Lower lobe of right lung (tissue), 2 donors: ENCODE measurements at places on chromosomes 11 and 22. TPM values are rescaled to one million over a fixed set of nuclear protein-coding genes. Genes with fewer than 3 reads are reported as not detected.

GRCh38 chr11:43532041-43532440 is 148.5 kb upstream of the HSD17B12 start:
- H3K4me1 ChIP-seq: no peaks in the 10 kb centered on the region
- no peaks in the 10 kb centered on the region for H3K36me3 ChIP-seq

DNA sequence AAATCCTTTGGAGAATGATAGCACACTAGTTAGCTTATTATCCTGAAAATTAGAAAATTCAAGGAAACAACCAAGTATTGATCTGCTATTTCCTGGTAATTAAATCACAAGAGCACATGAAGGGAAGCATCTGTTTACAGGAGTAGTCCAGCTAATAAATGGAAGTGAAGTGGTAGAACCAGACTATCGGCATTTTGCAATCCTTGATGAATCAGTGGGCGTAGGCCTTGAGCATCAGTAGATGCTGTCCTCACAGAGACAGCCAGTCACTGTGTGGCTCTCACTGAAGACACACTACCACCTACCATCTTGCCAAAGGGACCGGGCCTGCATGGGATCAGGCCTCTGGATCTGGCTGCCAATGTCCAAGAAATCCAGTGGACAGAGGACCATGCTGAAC is 69.8 kb downstream of the FBLN1 start:
- H3K27ac ChIP-seq: no peak overlapping the region
- no peak for DNase-seq
- peaks cover 6% of the 10 kb centered on the region for H3K27me3 ChIP-seq
- H3K4me3 ChIP-seq: no peak overlapping the region
- H3K36me3 ChIP-seq: peaks cover 6% of the 10 kb centered on the region

- no peak for DNase-seq
- no peak overlapping the region for H3K4me3 ChIP-seq
- H3K36me3 ChIP-seq: no peaks in the 10 kb centered on the region
- H3K27me3 ChIP-seq: no peaks in the 10 kb centered on the region
- no peaks in the 10 kb centered on the region for H3K4me1 ChIP-seq
Measured at GRCh38 chr11:94017446-94017845, 3.7 kb upstream of the HEPHL1 start.

DNA sequence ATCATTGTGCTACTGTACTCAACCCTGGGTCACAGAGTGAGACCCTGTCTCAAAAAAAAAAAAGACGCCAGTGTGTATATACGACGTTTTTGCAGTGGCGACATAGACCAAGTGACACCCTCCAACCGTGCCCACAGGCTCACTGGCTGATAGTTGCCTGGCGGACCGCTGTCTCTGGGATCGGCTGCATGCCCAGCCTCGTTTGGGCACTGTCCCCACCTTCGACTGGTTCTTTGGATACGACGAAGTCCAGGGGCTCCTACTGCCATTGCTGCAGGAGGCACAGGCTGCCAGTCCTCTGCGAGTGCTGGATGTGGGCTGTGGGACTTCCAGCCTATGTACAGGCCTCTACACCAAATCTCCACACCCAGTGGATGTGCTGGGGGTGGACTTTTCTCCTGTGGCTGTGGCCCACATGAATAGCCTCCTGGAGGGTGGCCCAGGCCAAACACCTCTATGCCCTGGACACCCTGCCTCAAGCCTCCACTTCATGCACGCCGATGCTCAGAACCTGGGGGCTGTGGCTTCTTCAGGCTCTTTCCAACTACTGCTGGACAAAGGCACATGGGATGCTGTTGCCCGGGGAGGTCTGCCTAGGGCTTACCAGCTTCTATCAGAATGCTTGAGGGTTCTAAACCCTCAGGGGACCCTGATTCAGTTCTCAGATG is 1.3 kb downstream of the CSKMT start:
- H3K27me3 ChIP-seq: no peaks in the 10 kb centered on the region
- peak overlapping the region; percentile 91 for H3K27ac ChIP-seq
- peaks cover 52% of the 10 kb centered on the region for H3K4me1 ChIP-seq
- H3K4me3 ChIP-seq: peak overlapping the region; percentile 92
- no peak for DNase-seq
- peaks cover 28% of the 10 kb centered on the region for H3K36me3 ChIP-seq

Gene SERHL2
- 1.6 TPM for total RNA-seq

GRCh38 chr11:69911310-69912160 is 92.3 kb upstream of the FGF3 start:
- peak; percentile 37 for DNase-seq
- H3K4me1 ChIP-seq: peaks cover 14% of the 10 kb centered on the region
- no peaks in the 10 kb centered on the region for H3K36me3 ChIP-seq
- H3K27ac ChIP-seq: no peak overlapping the region
- no peak overlapping the region for H3K4me3 ChIP-seq
- H3K27me3 ChIP-seq: peaks cover 33% of the 10 kb centered on the region

Gene NNMT
- 162 TPM for total RNA-seq

DNA sequence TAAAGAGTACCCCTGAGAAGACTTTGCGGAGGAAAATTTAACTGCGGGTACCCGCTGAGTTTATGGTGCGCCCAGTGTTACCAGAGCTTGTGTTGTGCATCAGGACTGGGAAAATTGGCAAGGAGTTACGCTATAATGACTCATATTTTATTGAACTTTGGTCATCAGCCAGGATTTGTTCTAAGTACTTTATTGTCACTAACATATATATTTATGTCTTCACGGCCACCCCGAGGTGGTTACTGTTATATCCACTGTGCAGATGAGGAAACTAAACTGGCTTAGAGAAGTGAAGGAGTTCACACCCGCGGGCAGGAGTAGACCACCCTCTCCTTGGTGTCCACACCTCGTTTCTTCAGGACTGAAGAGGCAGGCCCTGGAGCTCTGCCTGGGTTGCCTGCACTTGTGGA is 667 bp downstream of the ACCS start:
- H3K27ac ChIP-seq: peak overlapping the region; percentile 92
- DNase-seq: no peak
- peaks cover 14% of the 10 kb centered on the region for H3K4me1 ChIP-seq
- H3K27me3 ChIP-seq: no peaks in the 10 kb centered on the region
- H3K36me3 ChIP-seq: peaks cover 8% of the 10 kb centered on the region
- peak overlapping the region; percentile 74 for H3K4me3 ChIP-seq

GRCh38 chr22:43479301-43479950 is 67.6 kb downstream of the MPPED1 start:
- no peak for DNase-seq
- no peaks in the 10 kb centered on the region for H3K36me3 ChIP-seq
- peaks cover 4% of the 10 kb centered on the region for H3K27me3 ChIP-seq
- H3K27ac ChIP-seq: no peak overlapping the region
- H3K4me3 ChIP-seq: no peak overlapping the region

DNA sequence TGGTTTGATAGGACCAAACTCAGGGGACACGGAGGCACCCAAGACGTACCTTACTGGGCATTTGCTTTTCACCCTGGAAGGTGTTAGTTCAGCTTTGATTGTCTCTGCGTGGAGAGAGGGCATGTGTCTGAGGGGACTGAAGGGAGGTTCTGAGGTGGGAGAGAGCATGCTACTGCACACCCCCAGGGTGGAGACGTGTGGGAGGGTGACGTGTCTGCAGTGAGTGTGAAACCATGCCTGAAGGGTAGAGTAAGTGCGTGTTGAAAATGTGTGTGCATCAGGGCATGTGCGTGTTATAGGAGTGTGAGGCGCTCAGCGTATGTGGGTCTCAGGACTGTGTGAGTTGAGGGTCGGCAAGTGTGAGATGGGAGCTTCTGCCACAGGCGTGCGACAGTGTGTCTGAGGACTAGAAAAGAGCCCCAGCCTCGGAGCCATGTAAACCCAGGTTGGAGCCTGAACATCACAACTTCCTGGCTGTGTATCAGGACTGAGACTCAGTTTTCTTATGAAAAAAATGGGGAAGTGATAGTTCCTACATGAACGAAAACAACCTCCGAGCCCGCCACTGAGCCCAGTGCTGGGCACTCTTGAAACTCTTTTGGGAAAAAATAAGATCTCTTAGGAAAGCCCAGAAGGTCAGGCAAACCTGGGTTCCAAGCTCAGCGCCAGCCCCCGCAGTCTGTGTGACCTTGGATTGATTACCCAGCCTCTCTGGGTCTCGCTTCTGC is 11.8 kb upstream of the KCNJ11 start:
- H3K36me3 ChIP-seq: no peaks in the 10 kb centered on the region
- no peak for DNase-seq
- H3K4me1 ChIP-seq: peaks cover 5% of the 10 kb centered on the region
- H3K27me3 ChIP-seq: no peaks in the 10 kb centered on the region
- H3K4me3 ChIP-seq: no peak overlapping the region

- no peaks in the 10 kb centered on the region for H3K36me3 ChIP-seq
- H3K4me1 ChIP-seq: no peaks in the 10 kb centered on the region
- H3K27me3 ChIP-seq: no peaks in the 10 kb centered on the region
Measured at GRCh38 chr11:72513411-72513810, 79.1 kb upstream of the CLPB start.

DNA sequence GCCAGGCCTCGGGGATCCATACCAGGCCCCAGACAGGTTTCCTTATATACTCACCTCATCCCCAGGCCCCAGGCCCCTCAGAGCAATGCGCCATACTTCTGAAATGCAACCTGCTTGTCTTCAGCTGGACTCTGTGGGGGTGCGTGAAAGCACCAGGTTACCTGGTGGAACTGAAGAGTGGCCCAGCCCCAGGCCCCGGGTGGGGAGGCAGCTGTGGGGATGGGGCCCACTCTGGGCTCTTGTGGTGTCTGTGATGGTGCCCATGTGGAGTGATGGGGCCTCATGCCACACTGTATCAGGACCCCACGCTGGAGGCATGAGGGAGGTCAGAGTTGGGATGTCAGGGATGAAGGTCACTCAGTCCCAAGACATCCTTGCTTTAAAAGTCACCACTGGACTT is 999.0 kb downstream of the BRD1 start:
- no peak for DNase-seq
- no peak overlapping the region for H3K27ac ChIP-seq
- no peaks in the 10 kb centered on the region for H3K36me3 ChIP-seq
- H3K27me3 ChIP-seq: peaks cover 36% of the 10 kb centered on the region
- no peaks in the 10 kb centered on the region for H3K4me1 ChIP-seq

DNA sequence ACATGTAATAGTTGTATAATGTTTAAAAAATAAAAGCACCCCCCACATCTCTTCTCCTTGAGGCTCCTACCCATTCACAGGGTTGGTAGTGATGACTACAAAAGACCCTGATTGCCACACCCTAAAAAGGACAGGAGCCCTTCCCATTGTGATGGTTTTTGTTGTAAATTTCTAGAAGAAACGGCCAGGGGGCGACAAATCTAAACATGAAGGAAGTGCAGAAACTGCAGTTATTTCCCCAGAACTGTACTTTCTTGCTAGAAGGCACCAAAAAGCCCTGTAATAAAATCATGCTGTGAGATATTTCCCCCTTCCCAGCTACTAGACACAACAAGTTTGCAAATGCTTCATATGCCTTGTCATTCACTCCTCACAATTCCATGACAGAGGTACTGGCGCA is 10.8 kb downstream of the PRR5L start:
- H3K36me3 ChIP-seq: no peaks in the 10 kb centered on the region
- no peak overlapping the region for H3K27ac ChIP-seq
- no peak for DNase-seq
- H3K4me1 ChIP-seq: peaks cover 15% of the 10 kb centered on the region

Gene GGTLC2
- 2.7 TPM for total RNA-seq

GRCh38 chr11:47464483-47464882 is 15.5 kb upstream of the RAPSN start:
- H3K4me1 ChIP-seq: peaks cover 21% of the 10 kb centered on the region
- no peak overlapping the region for H3K4me3 ChIP-seq
- peaks cover 54% of the 10 kb centered on the region for H3K36me3 ChIP-seq

Gene FAT3
- 7.9 TPM for total RNA-seq

Gene RPL3
- total RNA-seq: 1,467 TPM

DNA sequence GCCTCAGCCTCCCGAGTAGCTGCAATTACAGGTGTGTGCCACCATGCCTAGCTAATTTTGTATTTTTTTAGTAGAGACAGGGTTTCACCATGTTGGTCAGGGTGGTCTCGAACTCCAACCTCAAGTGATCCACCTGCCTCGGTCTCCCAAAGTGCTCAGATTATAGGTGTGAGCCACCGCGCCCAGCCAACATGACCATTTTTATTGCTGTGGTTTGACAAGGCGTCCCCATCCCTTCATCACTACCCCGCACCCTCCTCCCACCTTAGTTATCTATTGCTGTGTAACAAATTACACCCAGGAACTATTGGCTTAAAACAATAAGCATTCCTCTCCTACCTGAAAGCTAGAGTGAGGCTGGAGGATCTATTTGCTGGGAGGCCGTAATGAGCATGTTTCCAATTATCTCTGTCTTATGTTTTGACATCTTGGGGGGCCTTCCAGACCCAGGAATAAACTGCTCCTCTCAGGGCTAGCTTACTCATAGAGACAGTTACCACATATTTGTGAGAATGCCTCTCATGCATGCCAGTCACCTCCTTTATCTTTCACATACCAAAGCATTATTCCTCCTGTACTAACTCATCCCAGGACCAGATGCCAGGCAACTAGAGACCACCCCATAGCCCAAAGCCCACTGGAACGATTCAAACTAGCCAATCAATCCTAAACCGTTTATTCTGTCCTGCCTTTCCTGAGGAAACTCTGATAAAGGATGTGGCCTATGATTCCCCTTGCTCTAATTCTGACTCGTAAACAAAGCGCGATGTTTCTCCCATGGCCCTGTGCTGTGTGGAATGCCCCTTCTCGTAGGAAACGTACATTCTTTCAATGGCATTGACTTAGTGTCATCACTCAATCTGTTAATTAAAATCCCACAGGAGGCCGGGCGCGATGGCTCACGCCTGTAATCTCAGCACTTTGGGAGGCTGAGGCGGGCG is 19.4 kb downstream of the SNU13 start:
- no peak for DNase-seq
- no peak overlapping the region for H3K4me3 ChIP-seq
- H3K4me1 ChIP-seq: peaks cover 17% of the 10 kb centered on the region
- no peaks in the 10 kb centered on the region for H3K27me3 ChIP-seq
- peak overlapping the region; percentile 64 for H3K27ac ChIP-seq

Gene NPAS4
- not detected for total RNA-seq

GRCh38 chr11:96538104-96538503 is 148.3 kb downstream of the JRKL start:
- no peak for DNase-seq
- no peaks in the 10 kb centered on the region for H3K4me1 ChIP-seq
- no peak overlapping the region for H3K4me3 ChIP-seq
- H3K27ac ChIP-seq: no peak overlapping the region

DNA sequence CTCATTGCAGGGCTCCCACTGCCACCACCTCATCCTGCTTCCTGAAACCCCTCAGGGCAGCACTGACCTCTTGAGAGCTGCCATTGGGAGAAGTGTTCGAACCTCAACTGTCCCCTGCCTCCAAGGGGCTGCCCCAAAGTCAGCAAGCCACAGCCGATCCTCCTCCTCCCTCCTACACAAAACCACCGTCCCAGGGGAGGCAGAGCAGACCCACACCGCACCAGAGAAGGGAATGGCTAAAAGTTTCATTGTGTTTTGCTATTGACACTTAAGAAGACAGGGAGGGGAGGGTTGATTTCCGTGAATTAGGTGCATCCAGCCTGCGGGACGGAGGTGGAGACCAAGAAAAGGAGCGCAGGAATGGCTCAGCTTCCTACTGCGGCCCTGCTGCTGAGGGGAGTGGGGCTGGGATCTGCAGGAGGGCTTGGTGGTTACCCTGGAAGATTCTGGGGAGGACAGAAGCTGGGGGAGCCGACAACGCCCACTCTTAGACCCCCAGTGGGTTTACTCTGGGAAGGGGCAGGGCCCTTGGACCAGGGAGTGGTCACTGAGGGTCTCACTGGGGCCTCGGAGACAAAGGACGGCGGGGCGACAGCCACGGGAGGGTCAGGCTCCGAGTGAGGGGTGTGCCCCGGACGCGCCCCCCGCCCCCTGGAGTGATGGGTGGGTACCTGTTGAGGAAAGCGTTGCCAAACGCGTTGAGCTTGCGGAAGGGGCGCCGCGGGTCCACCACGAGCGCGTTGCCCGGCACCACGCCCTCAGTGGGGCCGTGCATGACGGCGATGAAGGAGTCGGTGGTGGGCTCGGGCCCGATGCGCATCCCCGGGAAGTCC is 815 bp downstream of the EHD1 start:
- peak overlapping the region; percentile 91 for H3K27ac ChIP-seq
- peak overlapping the region; percentile 97 for H3K4me3 ChIP-seq
- H3K4me1 ChIP-seq: peaks cover 77% of the 10 kb centered on the region
- H3K36me3 ChIP-seq: peaks cover 19% of the 10 kb centered on the region
- no peaks in the 10 kb centered on the region for H3K27me3 ChIP-seq
- no peak for DNase-seq
